ENCODE measurements at places on chromosomes 5 and 9.

- DNase-seq = no peak
Observed at GRCh38 chr5:147509041-147509709, 693 bp downstream of the DPYSL3 start.

- no peak for DNase-seq
Observed at GRCh38 chr5:2130361-2130760, 247.6 kb upstream of the IRX4 start.

DNA sequence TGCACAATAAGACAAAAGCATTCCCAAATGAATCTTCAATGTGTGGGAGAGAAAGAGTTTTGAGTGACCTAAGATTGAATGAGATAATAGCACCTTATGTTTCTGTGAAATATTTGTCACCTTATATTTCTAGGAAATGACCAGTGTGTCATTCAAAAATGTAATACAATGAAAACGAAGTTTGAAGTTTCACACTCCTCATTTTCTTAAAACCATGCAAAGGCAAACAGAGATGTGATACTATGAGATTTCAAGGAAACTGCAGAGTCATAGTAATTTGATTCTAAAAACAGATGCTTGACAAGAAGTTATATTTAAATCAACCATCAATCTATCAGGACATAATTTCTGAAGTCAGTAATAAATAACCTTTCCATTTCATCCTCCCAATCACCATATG lies 13.6 kb upstream of the ABCA1 start:
- DNase-seq = no peak

- no peak for DNase-seq
Observed at GRCh38 chr5:68315679-68316271, 100.2 kb downstream of the PIK3R1 start.

GRCh38 chr9:2299843-2300205 lies 284.7 kb downstream of the SMARCA2 start:
- DNase-seq = no peak

GRCh38 chr9:126682928-126683697 lies 69.4 kb downstream of the LMX1B start:
- no peak for DNase-seq

DNA sequence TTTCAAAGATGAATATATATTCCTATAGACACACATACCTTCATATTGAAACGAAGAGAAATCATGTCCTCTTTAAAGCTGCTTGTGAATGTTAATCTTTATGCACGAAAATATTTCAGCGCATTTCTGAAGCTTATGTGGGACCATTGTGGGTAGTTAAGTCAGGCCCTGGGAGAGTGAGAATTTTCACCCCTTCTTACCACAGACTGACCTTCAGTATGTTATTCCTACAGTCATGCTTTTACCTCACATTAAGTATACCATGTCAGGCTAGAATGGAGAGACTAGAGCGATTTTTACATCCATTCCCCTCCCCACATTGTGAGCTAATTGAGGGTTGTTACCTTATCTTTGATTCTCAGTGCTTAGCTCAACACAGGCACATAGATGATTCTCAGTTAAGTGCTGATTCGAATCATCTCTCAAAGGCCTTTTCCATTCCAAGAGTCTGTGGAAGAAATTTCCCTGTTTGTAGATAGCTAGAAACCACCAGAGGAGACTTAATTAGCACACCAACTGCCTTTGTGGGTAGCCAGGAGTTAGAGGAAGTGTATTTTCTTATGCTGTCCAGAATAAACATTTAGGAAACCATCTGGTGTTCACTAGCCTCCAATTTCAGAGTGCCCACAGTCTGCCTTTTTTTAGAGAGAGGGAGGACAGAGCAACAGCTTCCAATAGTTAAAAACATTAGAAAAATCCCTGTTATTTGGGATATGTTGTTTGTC lies 110.5 kb downstream of the MEGF10 start:
- DNase-seq = no peak

GRCh38 chr5:176671399-176671798 lies 24.1 kb downstream of the TSPAN17 start:
- DNase-seq = no peak

DNA sequence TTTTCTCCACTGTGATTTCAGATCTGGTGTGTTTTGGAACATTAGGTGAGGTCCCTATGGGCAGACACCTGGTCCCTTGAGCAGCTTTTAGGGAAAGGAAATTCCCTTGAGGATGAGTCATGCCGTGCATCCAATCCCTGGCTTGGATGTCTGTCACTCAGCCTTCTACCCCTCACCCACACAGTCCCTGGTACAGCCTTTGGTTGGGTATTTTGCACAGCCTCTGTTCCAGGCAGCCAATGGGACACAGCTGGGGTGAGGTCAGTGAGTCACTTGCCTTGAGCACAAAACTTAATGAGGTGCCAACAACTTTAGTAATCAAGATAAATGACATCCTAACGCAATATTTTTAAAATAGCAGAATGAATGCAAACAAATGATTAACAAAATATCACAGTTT lies 22.7 kb upstream of the SVEP1 start:
- DNase-seq = no peak

GRCh38 chr5:138829341-138829740 lies 45.8 kb downstream of the LRRTM2 start:
- no peak for DNase-seq

GRCh38 chr9:123834889-123835562 lies 94.9 kb downstream of the DENND1A start:
- no peak for DNase-seq
